ENCODE measurements at places on chromosomes 4 and X.

DNA sequence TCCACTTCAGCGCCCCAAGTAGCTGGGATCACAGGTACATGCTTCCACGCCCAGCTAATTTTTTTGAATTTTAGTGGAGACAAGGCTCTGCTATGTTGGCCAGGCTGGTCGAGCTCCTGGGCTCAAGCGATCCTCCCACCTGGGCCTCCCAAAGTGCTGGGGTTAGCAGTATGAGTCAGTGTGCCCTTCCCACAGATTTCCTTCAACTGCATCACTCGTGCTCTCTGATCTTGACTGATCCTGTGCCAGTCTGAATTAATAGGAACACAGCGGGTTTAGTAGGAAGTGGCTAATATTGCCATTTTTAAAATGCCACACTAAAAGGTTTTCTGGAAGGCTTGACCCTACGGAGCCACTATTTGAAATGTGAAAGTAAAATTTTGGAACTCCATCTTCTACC lies 4.3 kb upstream of the SHROOM2 start:
- no peak for DNase-seq

DNA sequence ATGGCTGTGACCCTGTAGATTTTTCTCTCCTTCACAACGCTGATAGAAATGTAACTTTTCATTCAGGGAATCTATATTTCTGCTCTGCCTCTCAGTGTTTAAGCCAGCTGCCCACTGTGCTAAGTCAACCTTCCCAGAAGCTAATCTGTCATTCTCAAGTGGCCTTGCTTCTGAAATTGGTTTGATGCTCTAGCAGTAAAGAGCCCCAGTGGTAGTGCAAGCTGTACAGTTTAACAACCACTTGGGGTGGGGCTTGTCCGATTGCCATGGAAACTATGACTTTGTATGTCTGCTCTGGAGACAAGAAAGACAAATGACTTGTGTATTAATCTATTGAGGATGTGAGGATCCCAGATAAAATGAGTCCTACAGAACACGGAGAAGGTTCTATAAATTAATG lies 620.9 kb upstream of the GALNT7 start:
- no peak for DNase-seq

DNA sequence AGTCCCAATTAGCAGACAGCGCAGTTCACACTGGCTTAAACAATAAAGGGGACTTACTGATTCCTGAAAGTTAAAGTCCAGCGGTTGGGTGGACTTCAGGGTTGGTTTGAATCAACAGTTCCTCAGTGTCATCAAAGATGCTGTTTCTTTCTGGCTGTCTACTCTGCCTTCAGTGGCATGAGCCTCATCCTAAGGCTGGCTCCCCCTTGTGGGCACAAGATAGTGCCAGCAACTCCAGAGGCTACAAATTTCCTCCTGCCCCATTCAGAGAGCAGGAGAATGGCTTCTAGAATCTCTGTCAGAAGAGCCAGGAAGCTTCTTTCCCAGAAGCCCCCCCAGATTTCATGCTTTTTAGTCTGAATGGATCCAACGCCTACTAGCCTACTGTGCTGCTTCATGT lies 82.4 kb upstream of the MTM1 start:
- DNase-seq = peak; percentile 46

GRCh38 chrX:1555370-1555769 lies 18.4 kb upstream of the P2RY8 start:
- DNase-seq = no peak

GRCh38 chrX:40912166-40912565 lies 173.1 kb upstream of the USP9X start:
- DNase-seq = no peak

- no peak for DNase-seq
Measured at GRCh38 chr4:158821228-158821971, 52.6 kb downstream of the FNIP2 start.

- DNase-seq = no peak
Measured at GRCh38 chr4:57442831-57443291, 332.7 kb upstream of the IGFBP7 start.

DNA sequence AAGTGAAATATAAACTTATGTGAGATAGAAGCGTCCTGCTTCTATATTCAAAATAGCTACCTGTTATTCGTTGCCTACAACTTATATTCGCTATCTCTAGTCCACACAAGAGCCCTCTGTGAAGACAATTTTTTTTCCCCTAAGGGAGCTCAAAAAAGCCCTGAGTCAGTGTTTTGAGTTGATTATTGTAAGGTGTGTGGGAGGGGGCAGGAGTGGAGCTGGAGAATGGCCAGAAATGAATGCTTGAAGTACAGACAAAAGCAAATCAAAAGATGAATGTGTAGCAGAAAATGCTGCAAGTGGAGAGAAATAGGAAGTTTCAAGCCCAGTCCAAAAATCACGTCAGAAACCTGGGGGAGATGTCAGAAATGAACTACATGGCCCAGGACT lies 655.0 kb upstream of the LCORL start:
- DNase-seq = no peak

DNA sequence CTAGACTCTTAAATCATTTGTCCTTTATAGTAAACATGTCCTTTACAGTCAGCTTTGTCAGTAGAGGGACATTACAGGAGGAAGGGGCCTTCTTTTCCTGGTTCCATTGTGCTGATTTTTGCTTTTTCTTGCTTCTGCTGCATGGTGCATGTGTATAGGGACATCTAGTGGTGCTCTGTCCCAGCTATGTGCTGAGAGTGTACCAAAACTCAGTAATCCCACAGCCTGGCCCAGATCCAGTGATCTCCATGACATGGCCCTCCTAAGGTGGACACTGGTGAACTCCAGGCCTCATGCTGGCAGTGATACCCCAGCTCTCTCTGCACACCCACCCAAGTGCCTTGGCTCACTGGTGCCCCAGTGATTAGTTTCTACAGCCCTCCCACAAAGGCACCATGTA lies 45.2 kb downstream of the MAGEB17 start:
- no peak for DNase-seq

DNA sequence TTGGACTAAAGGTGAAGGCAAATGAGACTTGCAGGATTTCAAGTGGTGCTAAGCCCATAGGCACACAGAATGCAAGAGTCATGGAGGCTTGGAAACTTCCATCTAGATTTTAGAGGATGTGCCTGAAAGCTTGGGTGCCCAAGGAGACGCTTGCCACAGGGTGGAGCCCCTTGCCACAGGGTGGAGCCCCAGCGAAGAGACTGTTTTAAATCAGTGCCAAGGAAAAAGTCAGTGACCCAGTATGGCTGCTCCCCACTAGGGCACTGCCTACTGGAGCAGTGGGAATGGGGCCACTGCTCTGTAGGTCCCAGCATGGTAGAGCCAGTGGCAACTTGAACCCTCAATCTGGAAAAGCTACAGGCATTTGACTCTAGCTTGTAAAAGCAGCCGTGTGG lies 794.2 kb upstream of the LCORL start:
- DNase-seq = no peak

DNA sequence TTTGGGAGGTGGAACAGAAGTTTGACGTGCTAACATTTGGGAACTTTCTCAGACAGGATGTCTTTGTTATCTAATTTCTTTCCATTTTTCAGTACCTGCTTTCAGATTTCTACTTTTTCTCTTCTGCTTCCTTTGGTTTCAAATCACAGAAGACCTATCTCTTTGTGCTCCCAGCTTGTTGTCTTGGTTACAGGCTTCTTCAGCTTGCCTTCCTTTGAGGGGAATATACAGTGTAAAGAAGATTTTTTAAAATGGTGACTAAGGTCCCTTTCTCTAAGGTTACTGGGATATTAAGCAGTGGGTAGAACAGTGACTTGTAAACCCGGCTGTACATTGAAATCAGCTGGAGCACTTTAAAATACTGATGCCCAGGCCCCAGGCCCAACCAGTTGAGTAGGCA lies 48.0 kb downstream of the TMEM164 start:
- DNase-seq = no peak

GRCh38 chrX:141468940-141469339 lies 115.6 kb downstream of the SPANXA1 start:
- no peak for DNase-seq

GRCh38 chr4:1593458-1593857 lies 90.7 kb downstream of the FAM53A start:
- DNase-seq = no peak

DNA sequence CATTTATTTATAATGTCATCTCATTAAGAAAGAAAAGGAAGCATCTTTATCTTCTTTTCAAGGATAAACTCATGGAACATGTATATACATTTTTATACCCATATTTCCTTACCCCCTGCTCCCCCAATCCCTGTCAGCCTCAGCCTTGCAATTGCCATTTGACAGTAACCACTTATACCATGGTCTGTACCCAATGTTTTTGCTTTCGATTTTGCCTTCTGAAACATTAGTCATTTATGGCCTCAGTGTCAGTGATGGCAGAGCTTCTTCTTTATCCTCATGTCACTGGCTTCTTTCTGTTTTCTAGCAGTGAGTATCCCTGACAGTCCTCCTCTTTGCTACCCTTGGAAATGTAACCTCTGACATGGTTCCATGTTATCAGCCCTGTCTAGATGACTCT lies 228.4 kb downstream of the SPRY1 start:
- no peak for DNase-seq

- no peak for DNase-seq
Measured at GRCh38 chr4:147492306-147492705, 11.4 kb downstream of the EDNRA start.

All from CD4-positive, alpha-beta T cell treated with Interleukin-1 beta for 1 hour (primary cell).